Suppressor macrophage treated with lipopolysaccharide for 4 hours (primary cell): ENCODE measurements at places on chromosomes 6 and 20.

- DNase-seq = no peak
Observed at GRCh38 chr6:148616841-148617240, 130.0 kb upstream of the UST start.

DNA sequence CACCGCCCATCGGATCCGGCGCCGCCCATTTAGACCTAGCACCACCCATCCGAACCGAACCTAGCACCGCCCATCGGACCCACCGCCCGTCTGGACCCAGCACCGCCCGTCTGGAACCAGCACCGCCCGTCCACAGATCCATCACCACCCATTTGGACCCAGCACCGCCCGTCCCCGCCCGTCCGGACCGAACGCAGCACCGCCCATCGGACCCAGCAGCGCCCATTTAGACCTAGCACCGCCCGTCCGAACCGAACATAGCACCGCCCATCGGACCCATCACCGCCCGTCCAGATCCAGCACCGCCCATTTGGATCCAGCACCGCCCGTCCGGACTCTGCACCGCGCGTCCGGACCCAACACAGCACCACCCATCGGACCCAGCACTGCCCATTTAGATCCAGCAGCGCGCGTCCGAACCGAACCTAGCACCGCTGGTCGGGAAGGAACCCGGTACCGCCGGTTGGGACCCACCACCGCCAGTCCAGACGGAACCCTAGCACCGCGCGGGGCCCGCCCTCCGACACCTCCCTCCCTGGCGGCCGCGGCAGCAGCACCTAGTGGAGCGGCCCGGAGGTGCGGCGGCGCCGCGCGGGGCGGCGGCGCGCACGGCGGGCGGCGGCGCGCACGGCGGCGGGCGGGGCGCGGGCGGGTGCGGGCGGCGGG is 348 bp upstream of the AFDN start:
- peak; percentile 66 for DNase-seq

GRCh38 chr6:101830501-101831031 is 437.1 kb downstream of the GRIK2 start:
- no peak for DNase-seq

DNA sequence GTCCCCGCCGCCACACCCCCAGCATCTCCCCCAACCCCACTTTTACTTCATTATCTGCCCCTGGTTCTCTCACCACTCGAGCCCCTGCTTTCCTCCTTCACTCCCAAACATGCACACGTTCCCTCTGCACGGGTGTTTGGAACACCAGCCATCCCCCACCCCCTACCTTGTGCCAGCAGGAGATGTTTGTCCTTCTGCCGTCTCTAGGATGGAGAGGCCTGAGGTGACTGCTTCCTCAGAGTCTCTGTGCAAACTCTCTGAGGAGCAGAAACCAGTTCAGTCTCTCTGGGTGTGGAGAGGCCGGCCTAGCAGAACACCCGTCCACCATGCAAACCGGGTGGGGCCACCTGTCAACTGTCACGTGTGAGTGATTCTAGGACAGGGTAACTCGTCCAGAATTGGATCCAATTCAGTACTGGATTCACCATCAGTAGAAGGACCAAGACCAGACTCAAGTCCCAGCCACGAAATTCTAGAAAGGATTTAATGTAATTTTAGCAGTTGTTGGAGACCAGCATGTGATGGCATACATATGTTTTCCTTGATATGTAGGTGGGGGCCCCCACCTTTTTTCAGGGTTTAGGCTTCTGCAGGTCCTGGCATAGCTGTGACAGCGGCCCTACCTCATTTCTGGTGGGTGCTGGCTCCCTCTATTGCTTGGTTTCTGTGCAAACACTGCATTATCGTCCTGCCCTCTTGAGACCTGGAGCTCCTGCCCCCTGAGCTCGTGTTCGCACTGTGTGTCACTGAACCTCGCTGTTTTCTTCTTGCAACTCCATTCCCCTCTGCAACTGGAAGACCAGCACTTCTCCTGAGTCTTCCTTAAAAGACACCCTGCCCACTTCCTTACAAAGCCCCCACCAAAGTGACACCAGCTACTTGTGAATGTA is at the start of gene RAET1E:
Gene RAET1E (minus strand): TSS at position 259 of the 890 bp plus-strand sequence. CDS start 7,212 bp downstream, outside the sequence.
- no peak for DNase-seq

GRCh38 chr20:34834459-34834893 is 9.0 kb upstream of the NCOA6 start:
- DNase-seq = peak; percentile 70

- no peak for DNase-seq
Observed at GRCh38 chr6:24157886-24158285, 31.9 kb downstream of the NRSN1 start.

DNA sequence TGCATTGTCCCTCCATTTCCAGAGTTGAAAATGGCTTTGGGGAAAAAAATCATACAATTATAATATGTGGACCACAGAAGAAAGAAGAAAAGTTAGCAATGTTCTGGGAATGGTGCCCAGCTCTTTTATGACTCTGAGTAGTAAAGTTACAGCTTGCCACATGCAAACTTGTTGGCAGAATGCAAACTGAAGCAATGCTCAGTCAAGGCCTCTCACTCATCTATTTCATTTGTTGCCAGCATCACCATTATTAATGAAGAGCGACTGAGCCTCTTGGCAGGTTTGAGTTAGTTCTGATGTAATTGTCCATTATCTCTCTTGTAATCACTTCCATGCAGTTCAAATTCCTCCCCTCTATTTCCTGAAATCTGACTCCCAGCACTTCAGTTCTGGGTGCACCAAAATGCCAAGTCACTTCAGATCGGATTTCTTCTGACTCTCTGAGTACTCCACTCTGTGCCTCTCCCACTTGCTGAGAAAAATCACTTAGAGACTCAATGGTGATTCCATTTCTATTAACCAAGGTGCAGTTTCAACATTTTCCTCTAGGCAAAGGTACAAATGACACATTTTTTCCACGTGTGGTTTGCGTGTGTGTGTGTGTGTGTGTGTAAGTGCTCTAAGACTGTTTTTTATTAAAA is 154.4 kb upstream of the STMND1 start:
- no peak for DNase-seq

DNA sequence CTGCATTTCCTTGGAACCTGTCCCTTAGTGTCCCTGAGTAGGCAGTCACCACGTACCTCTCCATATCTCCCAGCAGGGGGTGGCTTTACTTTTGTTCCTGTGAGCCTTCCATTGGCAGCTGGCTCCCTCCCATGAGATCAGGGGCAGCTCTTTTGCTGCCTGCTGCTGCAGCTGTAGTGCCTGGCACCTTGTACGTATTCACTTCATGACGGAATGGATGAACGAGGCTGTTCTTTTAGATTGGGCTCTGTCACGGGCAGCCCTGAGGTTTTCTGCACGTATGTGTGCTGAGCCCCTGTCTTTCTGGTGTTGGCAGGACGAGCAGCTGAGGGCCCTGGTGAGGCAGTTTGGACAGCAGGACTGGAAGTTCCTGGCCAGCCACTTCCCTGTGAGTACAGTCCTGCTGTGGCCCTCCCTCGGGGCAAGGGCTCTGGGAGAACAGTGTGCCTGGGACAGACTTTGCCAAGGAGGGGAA is 14.6 kb downstream of the MYBL2 start:
- no peak for DNase-seq

- DNase-seq = peak; percentile 93
Observed at GRCh38 chr20:1820138-1821079, 74.8 kb upstream of the SIRPA start.

GRCh38 chr6:150967910-150968309 is 102.4 kb downstream of the MTHFD1L start:
- no peak for DNase-seq

- DNase-seq = no peak
Observed at GRCh38 chr20:47765691-47766594, 19.3 kb downstream of the SULF2 start.

DNA sequence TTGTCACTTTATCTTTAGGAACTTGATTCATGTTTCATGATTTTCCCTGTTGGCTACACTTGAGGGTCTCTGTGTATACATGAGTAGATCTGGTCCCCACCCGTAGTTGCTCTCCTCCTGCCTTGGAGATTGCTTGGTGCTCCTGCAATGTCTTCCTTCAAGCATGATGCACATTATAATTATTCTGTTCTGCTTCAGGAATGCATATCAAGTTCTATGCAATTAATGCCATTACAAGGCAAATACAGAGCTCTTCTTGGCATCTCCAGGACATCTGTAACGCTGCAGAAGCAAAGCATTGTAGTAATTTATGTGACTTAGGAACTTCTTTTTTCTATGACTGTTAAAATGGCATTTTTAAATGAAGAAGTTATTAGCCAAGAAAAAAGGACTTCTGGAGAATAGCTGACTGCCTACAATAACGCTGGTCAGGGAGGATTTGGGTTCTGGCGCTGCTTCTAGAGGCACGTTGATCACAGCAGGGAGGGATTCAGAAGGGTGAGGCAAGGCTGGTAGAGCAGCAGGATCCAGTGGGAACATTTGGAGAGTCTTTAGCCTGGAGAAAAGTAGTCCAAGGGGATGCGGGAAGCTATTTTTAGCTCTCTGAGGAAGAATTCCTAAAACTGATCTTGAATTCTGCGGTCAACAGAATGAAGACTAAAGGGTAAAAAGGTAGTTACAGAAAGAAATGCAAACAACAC is 203.6 kb downstream of the PLCB1 start:
- DNase-seq = no peak

DNA sequence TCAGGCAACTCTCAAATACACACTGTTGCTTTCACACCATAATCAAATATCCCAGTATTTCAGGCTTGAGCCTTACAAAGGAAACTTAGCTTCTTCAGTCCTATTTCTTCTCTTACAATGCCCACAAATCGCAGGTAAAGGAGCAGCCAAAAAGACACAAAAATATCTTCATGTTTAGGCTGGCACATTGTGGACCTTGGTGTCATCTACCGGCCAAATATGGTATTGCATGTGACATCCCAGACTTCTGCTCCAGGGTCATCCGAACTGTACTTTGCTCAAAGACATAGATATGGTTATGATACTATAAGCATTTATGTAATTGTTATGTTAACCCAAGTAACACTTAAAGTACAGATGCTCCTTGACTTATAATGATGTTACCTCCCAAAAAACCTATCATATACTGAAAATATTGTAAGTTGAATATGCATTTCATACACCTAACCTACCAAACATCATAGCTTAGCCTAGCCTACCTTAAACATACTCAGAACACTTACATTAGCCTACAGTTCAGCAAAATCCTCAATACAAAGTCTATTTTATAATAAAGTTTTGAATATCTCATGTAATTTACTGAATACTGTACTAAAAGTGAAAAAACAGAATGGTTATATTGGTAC is 4.6 kb downstream of the OR2H2 start:
- peak; percentile 56 for DNase-seq

- no peak for DNase-seq
Observed at GRCh38 chr6:35084041-35084491, 57.1 kb downstream of the TCP11 start.

DNA sequence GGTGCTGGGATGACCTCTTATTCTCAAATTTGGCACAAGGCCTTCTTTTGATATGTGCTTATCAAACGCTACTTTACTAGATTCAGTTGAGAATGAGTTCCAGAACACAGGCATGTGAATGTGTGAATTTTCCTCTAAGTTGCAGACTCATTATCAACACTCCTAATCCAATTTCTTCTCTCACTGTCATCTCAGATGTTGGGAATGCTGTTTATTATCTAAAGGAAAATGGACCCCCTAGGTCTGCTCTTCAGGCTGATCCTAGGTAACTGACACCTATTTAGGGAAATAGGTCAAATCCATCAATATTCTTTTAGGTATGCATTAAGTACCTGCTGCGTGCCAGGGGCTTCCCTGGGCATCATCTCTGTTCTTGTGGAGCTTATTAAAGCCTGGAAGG is 215.0 kb upstream of the NOX3 start:
- DNase-seq = no peak

DNA sequence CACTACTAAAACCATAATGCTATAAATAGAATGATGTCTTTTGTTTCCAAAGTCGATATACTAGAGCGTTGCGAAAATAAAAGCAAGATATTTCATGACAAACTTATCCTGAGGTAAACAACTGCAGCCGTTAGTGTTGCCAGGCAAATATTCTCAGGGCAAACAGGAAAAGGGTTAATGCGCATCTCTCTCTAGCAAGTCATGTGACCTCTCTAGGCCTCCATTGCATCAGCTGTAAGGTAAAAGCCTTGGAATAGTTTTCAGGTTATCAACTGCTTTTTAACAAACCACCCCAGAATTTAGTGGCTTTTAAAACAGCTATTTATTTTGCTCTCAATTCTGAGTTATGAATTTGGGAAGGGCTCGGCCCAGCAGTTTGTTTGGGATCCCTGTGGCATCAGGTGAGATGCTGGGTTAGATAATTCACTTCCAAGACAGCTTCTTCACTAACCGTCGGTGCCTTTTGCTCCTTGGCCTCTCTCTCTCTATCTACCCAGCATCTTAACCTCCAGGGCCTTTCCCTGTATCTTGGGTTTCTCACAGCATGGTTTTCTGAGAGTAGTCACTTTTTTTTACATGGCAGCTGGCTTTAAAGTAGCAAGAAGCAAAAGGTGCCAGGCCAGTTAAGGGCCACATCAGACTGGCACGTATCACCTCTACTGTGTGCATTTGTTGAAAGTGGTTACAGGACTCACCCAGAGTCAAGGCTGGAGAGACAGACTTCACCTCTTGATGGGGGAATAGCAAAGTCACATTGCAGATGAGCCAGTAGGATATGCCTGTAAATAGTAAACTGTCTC is 39.2 kb upstream of the LTV1 start:
- DNase-seq = no peak

DNA sequence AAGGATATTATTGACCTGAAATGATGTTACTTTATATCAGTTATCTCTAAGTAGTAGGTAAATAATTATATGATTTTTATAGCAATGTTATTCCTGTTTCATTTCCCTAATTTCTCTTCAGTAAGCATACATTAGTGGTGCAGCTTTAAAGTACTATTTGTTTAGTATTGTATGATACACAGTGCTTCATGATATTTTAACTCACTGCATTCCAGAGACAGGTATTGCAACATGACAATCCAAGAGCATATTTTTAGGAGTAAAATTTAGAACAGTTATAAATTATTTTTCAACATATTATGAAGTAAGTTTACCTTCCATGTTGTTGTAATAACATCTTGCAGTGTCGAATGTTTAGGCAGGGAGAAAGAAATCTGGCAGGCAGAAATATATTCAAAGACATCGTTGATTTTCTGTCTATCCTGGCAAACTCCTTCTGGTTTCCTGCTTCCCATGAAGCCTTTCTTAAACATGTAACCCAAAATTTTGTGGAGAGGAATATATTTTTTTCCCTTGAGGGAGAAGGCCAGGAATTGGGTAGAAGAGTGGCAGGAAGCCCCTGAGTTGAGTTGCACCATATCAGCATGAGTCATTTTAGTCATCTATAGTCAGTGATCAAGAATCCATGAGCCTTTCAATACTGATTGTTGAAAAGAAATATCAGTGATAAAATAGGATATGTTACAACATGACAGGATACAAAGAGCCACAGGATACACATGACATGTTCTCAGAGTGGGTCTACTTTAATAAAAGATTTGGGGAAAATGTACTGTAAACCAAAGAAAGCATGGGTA is 29.0 kb upstream of the PTCHD4 start:
- no peak for DNase-seq

- DNase-seq = peak; percentile 96
Observed at GRCh38 chr6:34792605-34793500, 970 bp downstream of the BLTP3A start.

DNA sequence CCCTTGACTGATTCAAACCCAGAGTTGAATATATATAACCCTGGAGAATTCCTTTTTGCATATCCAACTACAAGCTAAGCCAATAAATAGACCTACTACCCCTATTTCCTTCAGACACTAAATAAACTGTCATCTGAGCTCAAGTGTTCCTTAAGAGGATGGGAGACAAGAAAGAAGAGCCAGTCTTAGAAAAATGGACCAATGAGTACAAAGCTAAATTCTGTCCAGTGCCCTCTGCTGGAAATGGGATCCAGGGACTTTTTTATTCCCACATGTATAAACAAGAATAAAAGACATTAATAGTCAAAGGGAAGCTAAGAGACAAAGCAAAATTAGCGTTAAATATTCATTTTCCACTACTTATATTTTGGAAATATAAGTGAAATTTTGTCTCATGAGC is 4.8 kb downstream of the PPP1R10 start:
- DNase-seq = no peak
